Stimulated activated CD8-positive, alpha-beta memory T cell treated with anti-CD3 and anti-CD28 coated beads, Interleukin-2, amount 100 ng/mL, for 1 hour (primary cell): ENCODE measurements at places on chromosomes 5 and 9.

DNA sequence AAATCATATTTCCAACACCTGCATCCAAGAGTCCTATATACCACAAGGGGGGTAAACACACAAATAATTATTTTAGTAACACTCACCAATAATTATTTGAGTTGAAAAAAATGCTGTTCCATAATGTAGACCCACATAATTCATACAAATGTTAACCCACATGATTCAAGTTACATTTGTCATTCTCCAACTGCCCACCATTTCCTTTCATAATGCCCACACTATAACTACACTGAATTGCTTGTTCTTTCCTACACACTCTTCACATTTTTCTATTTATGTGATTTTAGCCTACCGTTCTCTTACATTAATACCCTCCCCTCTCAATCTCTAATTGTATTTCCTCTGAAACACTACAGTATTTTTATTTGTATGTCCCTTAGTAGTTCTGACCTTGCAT lies 35.9 kb upstream of the HK3 start:
- DNase-seq: no peak

GRCh38 chr5:65834306-65834705 lies 92.1 kb upstream of the ERBIN start:
- DNase-seq: no peak

- DNase-seq: no peak
Measured at GRCh38 chr5:65262096-65262495, 219.6 kb downstream of the ADAMTS6 start.

DNA sequence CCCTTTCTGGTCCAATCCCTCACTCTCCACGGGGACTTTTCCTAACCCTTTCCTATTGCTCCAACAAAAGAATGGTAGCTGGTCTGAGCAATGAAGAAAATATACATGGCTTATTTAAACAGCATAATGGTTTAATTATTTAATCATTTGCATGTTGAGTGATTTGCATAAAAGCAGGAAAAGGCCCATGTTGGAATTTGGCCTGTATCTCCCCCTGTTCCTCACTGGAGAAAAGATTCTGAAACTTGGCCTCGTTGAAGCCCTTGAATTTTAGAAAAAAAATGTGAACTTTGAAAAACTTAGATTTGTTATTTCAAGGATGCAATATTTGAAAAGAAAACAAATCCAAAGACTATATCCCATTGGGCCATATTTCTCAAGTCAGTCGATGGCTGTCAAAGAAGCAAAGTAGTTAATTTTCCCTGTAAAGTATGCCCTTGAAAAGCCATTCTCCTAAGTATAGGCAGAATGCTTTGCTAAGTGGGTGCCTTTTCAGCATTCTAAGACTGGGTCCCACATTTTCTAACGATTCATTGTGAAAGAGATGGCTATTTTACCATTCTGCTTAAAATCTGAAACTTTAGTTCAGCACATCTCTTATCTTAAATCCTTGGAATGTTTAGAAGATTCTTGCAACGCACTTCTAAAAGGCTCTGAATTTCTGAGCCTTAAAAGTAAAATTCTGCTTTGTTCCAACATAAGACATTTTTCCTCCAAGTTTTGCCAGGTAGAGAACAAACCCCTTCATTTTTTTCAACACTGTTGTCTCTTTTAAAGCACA lies 428.8 kb downstream of the ARHGEF28 start:
- no peak for DNase-seq

- no peak for DNase-seq
Measured at GRCh38 chr5:80714570-80715298, 60.0 kb upstream of the DHFR start.

- no peak for DNase-seq
Measured at GRCh38 chr5:62977661-62978060, 399.0 kb downstream of the LRRC70 start.
